Activated naive CD4-positive, alpha-beta T cell treated with anti-CD3 and anti-CD28 coated beads for 36 hours (primary cell): ENCODE measurements at places on chromosomes 4 and X. TPM values are rescaled to one million over a fixed set of nuclear protein-coding genes. Genes with fewer than 3 reads are reported as not detected.

The SHROOM4 gene
- total RNA-seq = not detected

The ZMAT1 gene
- 2.7 TPM for total RNA-seq

The RAB9B gene
- 0.17 TPM for total RNA-seq

The WDR13 gene
- 40.1 TPM for total RNA-seq

The GPR50 gene
- total RNA-seq = not detected

The XPNPEP2 gene
- total RNA-seq = 0.27 TPM

The NIPAL1 gene
- total RNA-seq = 2.0 TPM

The KLB gene
- total RNA-seq = not detected

The GAGE10 gene
- not detected for total RNA-seq

The SPANXN4 gene
- total RNA-seq = not detected

The SHOX gene
- not detected for total RNA-seq

The HELQ gene
- total RNA-seq = 7.9 TPM

The GAGE12F gene
- not detected for total RNA-seq

The SMPX gene
- not detected for total RNA-seq

The RAB33A gene
- 15.1 TPM for total RNA-seq

The USP17L11 gene
- not detected for total RNA-seq

The PPP2R2C gene
- not detected for total RNA-seq

The APBB2 gene
- total RNA-seq = 4.8 TPM

The ZFYVE28 gene
- total RNA-seq = 5.3 TPM

The TMEM31 gene
- 0.31 TPM for total RNA-seq

The MGARP gene
- total RNA-seq = not detected

The HTN3 gene
- total RNA-seq = not detected
